ENCODE measurements at places on chromosomes 1 and 21. TPM values are rescaled to one million over a fixed set of nuclear protein-coding genes. Genes with fewer than 3 reads are reported as not detected.

DNA sequence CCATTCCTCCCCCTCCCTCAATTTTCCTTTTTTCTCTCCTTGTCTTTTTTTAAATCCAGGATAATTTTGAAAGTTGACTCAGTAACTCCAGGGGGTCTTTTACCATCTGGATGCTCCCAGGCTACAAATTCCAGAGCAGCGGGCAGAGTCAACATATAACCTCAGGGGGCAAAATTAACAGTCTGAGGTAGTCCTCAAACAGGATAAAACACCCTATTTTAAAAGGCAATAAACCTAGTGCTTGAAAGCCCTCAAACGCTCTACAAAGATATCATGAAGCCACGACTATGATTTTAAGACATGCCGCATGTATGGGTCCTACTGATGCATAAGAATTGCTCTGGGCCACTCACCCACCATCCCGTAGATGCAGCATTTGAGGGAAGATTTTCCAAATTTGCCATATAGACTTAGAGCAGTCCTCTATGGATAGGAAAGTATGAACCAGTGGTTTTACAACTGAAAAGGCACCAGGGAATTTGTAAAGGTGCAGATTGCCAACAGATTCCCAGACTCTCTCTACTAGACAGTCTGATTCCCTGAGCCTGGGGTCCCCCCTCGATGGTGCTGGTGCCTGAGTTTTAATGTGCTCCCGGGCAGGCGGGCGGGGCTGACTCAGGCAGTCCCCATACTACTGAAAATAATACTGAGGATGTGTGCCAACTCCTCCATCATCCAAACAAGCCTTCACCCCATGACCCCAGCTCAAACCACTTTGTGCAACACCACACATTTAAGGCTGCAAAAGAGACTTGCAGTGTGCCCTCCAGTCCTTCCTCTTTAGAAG is 37.2 kb downstream of the PTPN14 start:
- no peak for DNase-seq

DNA sequence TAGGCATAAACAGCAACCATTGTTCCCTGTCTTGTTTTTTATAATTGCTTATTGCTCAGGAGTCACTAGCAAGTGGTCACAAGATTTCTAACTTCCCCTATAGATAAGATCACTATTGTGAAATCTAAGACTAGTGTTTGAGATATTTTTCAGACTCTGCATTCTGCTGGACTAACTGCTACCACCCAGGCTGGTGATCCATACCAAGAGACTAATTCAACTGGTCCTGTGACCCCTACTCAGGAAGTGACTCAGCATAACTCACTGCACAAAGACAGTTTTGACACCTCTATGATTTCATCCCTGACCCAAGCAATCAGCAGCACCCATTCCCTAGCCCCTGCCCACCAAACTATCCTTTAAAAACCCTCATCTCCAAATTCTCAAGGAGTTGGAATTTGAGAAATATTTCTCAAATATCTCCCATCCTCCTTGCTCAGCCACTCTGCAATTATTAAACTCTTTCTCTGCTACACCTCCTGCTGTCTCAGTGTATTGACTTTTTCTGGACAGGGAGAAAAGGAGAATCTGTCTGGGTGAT is 52.7 kb downstream of the TRIM33 start:
- no peak for DNase-seq

The ANGPTL7 gene
- total RNA-seq, result not detected

- DNase-seq, result peak; percentile 48
Measured at GRCh38 chr1:27001570-27002360, 8.3 kb downstream of the TRNP1 start.

The CELSR2 gene
- 7.2 TPM for total RNA-seq

The AGMAT gene
- total RNA-seq, result not detected
